ENCODE measurements at places on chromosomes 4 and X. TPM values are rescaled to one million over a fixed set of nuclear protein-coding genes. Genes with fewer than 3 reads are reported as not detected.

The ARHGEF38 gene
- polyA plus RNA-seq, result not detected

The UGT8 gene
- polyA plus RNA-seq, result 6.0 TPM

The COX7B2 gene
- polyA plus RNA-seq, result not detected

DNA sequence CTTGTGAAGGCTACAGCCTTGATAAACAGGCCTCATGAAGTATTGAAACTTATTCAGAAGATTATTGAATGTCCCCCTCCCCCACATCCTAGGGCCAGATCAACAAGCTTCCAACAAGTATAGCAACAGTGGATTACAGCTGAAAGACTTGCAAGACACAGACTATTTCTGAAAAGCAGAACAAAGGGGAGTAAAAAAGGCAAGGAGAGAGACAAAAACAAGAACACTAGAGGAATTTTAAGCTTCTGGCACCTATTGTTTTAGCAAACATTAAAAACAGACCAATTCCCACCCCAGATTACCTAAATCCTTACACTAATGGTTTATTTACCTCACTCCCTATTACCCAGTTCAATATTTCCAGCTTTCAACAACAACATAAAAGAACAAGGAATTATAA, 446.3 kb upstream of the FSTL5 start:
- DNase-seq, result no peak

GRCh38 chr4:168109527-168109926, 17.2 kb downstream of the ANXA10 start:
- no peak for DNase-seq

- no peak for DNase-seq
Observed at GRCh38 chr4:38634047-38634759, 29.8 kb upstream of the KLF3 start.
